Immature natural killer cell (primary cell): ENCODE measurements at places on chromosomes 2 and 18. TPM values are rescaled to one million over a fixed set of nuclear protein-coding genes. Genes with fewer than 3 reads are reported as not detected.

DNA sequence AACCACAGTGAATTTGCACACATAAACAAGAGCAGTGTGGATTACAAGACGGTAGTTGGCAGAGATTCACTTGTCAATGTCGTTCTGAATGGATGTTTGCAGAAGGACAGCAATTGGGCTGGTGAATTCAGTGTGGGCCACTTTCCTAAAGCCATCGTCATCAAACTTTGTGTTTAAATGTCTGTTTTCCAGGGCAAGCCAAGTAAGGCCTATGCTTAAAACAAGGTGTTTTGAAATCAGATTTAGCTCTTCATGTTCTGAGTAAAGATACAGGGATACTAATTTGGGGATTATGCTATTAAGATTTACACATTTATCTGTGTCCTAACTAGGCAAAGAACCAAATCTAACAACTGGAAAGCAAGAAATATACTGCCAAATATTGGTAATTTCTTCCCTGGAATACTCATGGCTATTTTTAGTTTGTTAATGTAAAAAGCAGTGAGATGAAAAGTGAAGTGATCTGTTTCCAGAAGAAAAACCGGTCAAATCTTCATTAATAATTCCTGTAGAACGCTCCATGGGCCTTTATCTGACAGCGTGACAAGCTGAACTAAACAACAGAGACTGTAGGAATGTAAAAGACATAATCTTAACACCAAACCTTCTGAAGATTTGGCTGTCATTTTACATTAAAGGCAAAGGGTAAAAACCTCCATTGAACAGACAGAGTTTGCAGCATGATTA, 175.7 kb downstream of the ICOS start:
- H3K27me3 ChIP-seq = peaks cover 12% of the 10 kb centered on the region
- peaks cover 57% of the 10 kb centered on the region for H3K4me1 ChIP-seq
- no peaks in the 10 kb centered on the region for H3K36me3 ChIP-seq
- H3K27ac ChIP-seq = no peak overlapping the region
- no peak overlapping the region for H3K4me3 ChIP-seq
- DNase-seq = no peak

- no peaks in the 10 kb centered on the region for H3K36me3 ChIP-seq
- DNase-seq = no peak
- peaks cover 5% of the 10 kb centered on the region for H3K27me3 ChIP-seq
- no peaks in the 10 kb centered on the region for H3K4me1 ChIP-seq
- no peak overlapping the region for H3K27ac ChIP-seq
Measured at GRCh38 chr2:2152451-2152850, 178.6 kb downstream of the MYT1L start.

Gene APOB
- not detected for polyA plus RNA-seq

DNA sequence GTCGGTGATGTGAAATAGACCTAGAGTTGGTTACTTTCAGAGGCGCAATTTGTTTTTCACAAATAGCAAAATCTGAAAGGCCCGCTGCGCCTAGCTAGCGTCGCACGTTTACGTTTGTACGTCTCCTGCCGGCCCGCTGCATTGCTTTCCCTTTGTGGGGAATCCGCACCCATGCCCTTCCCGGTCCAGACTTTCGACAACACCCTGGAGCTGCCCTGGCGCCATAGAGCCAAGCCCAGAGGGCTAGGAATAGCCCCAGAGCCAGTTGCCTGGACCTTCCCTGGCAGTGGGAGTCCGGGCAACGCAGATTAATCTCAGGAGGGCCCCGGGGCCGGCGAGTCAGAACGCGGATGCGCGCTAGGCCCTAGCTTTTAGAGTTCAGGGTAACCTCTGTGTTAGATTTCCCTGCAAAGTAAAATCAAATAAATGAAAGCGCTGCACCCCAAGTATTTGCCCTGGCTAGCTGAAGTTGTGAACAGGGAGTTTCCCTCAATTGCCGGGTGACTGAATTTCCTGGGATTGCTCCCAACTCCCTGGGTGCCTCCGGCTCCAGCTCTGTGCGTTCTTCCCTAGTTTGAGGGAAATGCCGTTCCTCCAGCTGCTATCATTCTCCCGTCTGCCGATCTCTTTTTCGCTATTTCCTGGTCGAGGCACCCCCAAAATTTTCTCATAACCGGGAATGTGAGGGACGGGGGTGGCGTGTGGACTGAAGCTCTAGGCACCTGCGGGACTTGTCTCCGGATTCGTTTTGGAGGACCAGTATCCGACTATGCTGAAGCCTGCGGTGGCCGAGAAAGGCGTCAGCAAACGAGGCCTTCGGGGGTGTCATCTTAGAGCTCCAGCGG, 1.2 kb upstream of the EN1 start:
- H3K36me3 ChIP-seq = no peaks in the 10 kb centered on the region
- no peak for DNase-seq
- peaks cover 24% of the 10 kb centered on the region for H3K4me1 ChIP-seq
- H3K4me3 ChIP-seq = peak overlapping the region; percentile 65

Gene C1QL2
- polyA plus RNA-seq = not detected

DNA sequence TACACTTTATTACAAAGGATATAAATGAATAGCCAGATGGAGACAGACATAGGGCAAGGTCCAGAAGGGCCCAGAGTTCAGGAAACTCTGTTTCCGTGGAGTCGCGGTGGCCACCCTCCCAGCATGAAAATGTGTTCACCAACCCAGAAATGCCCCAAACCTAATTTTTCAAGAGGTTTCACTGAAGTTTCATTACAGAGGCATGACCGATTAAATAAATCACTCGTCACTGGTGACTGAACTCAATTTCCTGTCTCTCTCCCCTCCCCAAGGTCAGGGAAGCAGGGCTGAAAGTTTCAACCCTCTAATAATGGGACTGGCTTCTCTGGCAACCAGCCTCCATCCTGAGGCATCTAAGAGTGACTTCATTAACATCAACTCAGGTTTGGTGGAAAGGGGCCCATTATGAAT, 22.4 kb downstream of the USP40 start:
- no peaks in the 10 kb centered on the region for H3K4me1 ChIP-seq
- peaks cover 20% of the 10 kb centered on the region for H3K36me3 ChIP-seq
- no peak overlapping the region for H3K4me3 ChIP-seq
- no peaks in the 10 kb centered on the region for H3K27me3 ChIP-seq

- peak; percentile 31 for DNase-seq
- peaks cover 20% of the 10 kb centered on the region for H3K27me3 ChIP-seq
- peak overlapping the region; percentile 94 for H3K4me3 ChIP-seq
- peaks cover 52% of the 10 kb centered on the region for H3K4me1 ChIP-seq
- peaks cover 22% of the 10 kb centered on the region for H3K36me3 ChIP-seq
- H3K27ac ChIP-seq = peak overlapping the region; percentile 91
Measured at GRCh38 chr18:23504720-23505119, 1.4 kb downstream of the RMC1 start.

Gene IL36RN
- not detected for polyA plus RNA-seq

Gene TBR1
- not detected for polyA plus RNA-seq

Gene POTEC
- not detected for polyA plus RNA-seq

- H3K27me3 ChIP-seq = peaks cover 3% of the 10 kb centered on the region
- no peaks in the 10 kb centered on the region for H3K4me1 ChIP-seq
- no peak for DNase-seq
- H3K4me3 ChIP-seq = no peak overlapping the region
- H3K27ac ChIP-seq = no peak overlapping the region
- H3K36me3 ChIP-seq = no peaks in the 10 kb centered on the region
Measured at GRCh38 chr2:228938629-228939028, 332.5 kb downstream of the PID1 start.
